ENCODE measurements at places on chromosomes 3 and 15.

DNA sequence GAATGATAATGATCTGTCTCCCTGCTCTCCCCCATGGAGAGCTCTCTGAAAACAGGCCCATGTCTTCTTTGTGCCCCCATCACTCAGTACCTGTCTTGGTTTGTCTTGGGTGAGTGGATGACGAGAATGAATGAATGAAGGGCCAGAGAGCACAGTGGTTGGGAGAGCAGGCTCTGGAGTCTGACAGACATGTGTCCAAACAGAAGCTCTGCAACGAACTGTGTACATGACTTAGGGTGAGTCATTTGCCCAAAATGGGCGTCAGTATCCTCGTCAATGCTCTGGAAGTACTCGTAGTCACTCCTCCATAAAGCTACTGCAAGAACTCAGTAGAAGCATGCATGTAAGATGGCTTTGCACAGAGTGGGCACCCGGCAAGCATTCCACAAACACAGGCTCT, 170.2 kb upstream of the TLE3 start:
- DNase-seq, result no peak

DNA sequence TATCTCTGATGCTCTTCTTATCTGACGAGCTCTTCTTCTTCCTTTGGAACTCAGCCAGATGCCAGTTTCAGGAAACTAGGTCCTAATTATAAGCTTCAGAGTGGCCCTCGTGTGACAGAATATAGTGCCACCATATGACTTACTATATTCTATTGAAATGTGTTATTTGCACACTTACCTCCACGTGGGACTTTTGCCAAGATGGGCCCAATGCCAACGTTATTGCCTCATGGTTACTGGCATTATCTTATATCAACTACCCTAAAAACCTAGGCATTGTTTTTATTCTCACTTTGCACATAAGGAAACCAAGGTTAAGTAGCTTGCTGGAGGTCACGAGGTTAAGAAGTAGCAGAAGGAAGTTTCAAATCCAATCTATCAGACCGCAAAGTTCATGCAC, 71.3 kb upstream of the SLCO3A1 start:
- peak; percentile 49 for DNase-seq

GRCh38 chr3:13883681-13884080, 3.8 kb upstream of the WNT7A start:
- no peak for DNase-seq

DNA sequence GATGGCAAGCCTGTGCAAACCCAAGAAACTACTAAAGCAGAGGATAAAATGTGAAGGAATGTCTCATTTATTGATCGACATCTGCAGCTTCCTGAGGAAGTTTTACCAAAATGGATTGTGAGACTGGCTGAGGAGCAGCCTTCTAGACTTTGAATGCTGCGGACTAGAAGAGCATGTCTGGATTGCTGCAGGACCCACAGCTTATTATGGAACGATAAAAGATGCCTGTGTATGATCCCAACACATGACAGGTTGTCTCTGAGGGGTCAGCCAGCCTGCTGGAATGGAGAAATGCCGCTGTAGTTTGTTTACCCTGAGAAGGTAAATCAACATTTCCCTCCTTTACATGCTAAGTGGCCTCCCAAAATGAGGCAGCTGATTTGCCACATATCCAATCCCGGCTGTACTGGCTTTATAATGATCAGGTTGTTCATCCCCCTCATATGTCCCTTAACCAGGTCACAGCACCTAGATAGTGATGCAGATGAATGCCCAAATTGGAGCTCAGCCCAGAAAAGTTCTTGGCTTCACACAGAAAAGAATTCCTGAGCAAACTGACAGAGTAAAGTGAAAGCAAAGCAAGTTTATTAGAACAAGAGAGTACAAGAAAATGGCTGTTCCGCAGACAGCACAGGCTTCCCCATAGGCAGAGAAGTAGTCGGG, 63.9 kb downstream of the IL12A start:
- DNase-seq, result no peak

- DNase-seq, result no peak
Observed at GRCh38 chr3:49498239-49498638, 28.2 kb downstream of the DAG1 start.

DNA sequence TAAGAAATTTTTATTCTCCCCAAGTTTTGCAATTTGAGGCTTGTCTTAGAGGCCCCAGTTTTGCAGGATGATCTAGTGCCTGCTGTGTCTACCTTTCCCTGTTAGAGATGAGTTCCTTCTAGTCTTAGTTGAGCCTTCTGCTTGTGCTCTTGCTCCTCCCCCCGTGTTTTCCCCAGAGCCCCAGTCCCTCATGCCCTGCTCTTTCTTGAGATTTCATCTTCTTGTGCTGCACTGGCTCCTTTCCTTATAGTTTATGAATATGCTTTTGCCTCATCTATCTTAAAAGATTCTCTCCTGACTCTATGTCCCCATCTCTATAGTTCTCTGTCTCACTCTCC, 4.7 kb downstream of the GAP43 start:
- DNase-seq, result no peak

- DNase-seq, result peak; percentile 28
Observed at GRCh38 chr3:68306571-68306970, 625.8 kb downstream of the TAFA4 start.

- peak; percentile 6 for DNase-seq
Observed at GRCh38 chr15:68304589-68305337, 27.2 kb downstream of the FEM1B start.

DNA sequence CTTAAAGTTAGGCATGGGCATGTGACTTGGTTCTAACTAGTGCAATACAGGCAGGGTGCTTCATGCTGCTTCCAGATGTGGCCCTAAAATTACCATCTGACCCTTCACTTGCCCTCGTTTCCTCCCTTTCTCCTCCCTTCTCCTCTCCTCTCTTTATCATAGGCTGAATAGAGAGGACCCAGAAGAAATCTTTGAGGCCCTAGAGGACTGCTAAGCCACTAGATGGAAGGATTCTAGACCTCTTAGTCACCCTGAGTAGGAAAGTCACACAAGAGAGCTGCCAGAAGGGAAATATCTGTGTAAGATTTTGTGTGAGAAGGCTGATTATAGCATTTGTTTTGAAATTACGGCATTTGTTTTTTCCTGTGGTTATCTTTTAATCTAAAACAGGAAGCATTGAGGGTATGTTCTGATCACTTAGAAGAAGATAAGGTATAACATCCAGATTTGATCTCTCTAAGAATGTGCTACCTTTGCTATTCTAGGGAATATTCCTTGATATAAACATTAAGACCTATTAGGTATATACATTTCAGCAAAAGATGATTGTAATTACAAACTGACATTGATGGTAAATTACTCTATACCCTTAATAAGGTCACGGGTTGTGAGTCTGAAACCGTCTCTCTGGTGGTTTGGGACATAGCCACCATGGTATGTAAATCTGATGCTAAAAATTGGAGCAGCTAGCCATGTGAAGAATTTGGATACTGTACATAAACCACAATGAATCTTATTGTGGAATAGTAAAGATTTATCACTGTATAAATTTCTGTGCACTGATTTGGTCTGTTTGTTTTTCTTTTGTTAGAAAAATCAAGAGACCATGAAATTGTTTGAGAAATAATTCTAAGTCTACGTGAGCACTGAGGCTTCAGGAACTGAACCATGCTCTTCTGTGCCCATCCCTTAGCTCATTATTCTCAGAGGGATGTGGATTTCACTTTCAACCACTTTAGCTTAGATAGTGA, 84.1 kb downstream of the TP63 start:
- no peak for DNase-seq

DNA sequence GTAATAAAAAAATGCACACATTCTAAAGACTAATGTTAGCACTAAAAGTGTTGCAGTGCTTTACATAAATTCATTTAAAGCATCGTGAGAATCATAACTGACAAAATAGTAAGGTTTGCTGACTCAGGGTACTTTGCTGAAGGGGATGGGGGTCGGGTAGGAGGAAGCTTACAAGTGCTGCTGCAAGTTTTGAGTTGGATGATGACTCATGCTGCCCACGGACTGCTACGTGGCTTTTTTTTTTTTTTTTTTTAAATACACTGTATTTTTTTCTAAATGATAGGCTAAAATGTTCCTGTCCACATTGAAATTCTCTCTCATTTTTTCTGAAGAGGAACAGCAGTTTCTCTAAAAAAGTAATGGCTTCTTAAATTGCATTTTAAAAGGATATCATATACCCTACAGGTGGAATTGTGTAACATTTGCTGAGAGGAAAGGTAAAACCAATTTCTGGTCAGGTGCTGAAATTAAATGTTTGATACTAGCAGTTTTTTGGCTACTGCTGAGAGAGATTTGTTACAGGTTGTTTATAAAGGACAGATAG, 2.2 kb downstream of the MAPK6 start:
- DNase-seq, result peak; percentile 52

GRCh38 chr15:72925661-72926060, 126.6 kb upstream of the NEO1 start:
- no peak for DNase-seq

All from mucosa of gallbladder (tissue), 1 donor.